ENCODE measurements at places on chromosomes 13 and 19. TPM values are rescaled to one million over a fixed set of nuclear protein-coding genes. Genes with fewer than 3 reads are reported as not detected.

DNA sequence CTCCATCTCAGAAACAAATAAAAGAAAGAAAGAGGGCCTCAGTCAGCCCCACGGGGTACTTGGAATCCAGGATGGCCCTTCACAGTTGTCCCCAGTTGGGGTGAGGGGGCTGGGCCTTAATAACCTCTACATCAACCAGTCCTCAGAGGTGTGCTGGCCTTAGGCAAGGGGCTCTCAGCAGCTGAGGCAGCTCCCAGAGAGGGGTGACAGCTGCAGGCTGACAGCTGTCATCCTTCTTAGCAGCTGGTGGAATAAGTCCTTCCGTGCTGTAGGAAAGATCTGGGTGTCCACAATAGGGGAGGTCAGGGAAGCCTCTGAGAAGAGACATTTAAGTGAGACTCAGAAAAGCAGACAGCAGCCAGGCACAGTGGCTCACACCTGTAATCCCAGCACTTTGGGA lies 7.4 kb downstream of the BCAM start:
- H3K27me3 ChIP-seq: no peaks in the 10 kb centered on the region
- H3K27ac ChIP-seq: no peak overlapping the region
- peaks cover 6% of the 10 kb centered on the region for H3K36me3 ChIP-seq
- H3K4me3 ChIP-seq: no peak overlapping the region
- no peak for DNase-seq

LILRA1 gene
- total RNA-seq: not detected

DNA sequence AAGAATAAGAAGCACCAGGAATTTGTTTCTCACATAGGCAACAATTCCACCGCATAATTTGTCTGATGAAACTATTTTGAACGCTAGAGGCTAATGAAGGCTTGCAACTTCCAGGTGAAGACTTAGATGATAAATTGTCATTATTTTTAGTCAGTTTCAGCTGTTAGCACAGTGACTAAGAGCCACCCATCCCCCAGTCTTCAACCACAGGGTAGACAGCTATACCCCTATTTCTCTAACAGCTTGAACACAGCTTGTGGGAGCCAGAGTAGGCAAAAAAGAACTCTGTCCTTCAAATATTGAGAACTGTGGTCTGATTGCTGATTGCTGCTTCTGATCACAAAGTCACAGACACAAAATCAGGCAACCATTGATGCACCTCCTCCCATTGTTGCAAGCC lies 1124.8 kb upstream of the PRR20A start:
- no peaks in the 10 kb centered on the region for H3K4me1 ChIP-seq
- no peak overlapping the region for H3K4me3 ChIP-seq
- DNase-seq: no peak
- no peak overlapping the region for H3K27ac ChIP-seq
- H3K36me3 ChIP-seq: no peaks in the 10 kb centered on the region
- no peaks in the 10 kb centered on the region for H3K27me3 ChIP-seq

- peaks cover 5% of the 10 kb centered on the region for H3K4me1 ChIP-seq
- H3K27me3 ChIP-seq: peaks cover 5% of the 10 kb centered on the region
- H3K36me3 ChIP-seq: no peaks in the 10 kb centered on the region
- no peak for DNase-seq
Observed at GRCh38 chr19:42105368-42105767, 26.9 kb downstream of the POU2F2 start.

DNA sequence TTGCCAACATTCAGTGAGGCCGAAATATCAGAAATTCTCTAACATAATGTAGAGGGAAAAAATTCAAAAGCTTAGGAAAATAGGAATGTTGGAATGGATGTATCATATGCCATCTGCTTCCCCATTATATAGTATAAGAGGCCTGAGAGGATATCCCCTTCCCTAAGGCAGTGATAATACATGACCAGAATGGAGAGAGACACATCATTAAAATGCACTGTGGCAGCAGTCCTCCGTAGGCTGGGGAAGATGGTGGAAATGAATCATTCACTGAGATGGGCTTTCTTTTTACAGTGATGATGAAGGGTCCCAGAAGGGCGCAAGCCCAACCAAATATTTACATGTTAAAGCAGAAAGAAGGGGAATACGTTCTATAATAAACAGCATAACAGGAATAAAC lies 799.1 kb upstream of the SPRY2 start:
- DNase-seq: no peak
- no peak overlapping the region for H3K4me3 ChIP-seq
- no peaks in the 10 kb centered on the region for H3K27me3 ChIP-seq

BICRA gene
- total RNA-seq: 17.1 TPM

GRCh38 chr19:32498648-32499200 lies 82.3 kb upstream of the PDCD5 start:
- H3K27me3 ChIP-seq: peaks cover 2% of the 10 kb centered on the region
- H3K27ac ChIP-seq: no peak overlapping the region
- H3K4me1 ChIP-seq: no peaks in the 10 kb centered on the region
- no peak overlapping the region for H3K4me3 ChIP-seq
- H3K36me3 ChIP-seq: no peaks in the 10 kb centered on the region
- DNase-seq: no peak

DNA sequence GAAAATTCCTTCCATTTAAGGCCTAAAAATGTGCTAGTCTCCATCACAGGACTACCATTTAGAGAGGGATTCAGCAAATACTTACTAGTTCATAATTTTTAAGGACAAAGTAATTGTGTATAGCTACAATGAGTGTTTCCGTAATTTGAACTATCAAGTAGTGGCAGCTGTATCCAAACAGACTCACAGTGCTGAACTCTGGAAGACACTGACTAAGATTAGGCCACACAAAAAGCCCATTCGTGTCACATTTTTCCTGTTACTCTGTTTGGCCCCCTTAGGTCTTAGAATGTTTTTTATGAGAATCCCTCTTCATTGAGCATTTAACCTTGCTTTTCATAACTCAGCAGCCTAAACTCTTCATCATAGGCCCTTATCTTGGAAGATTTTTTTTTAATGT lies 731.2 kb upstream of the PCDH9 start:
- H3K27me3 ChIP-seq: no peaks in the 10 kb centered on the region
- no peak for DNase-seq
- H3K4me1 ChIP-seq: no peaks in the 10 kb centered on the region
- no peak overlapping the region for H3K4me3 ChIP-seq
- H3K36me3 ChIP-seq: no peaks in the 10 kb centered on the region

DNA sequence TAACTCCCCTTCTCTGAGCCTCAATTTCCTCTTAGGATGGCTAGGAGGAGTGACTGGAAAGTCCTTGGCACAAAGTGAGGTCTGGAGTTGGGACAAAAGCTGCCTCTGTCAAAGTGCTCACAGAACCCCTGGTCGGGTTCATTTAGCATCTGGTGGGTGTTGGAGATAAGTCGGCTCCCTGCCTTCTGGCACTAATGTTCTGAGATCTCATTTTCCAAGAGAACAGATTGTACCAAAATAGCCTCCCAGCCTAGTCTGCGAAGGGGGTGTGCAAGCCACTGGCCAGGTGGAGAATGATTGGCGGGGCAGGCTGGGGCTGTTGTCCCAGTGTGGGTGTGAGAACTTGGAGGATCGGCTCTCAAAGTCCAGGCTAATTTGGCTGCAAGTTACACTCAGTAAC lies 20.7 kb upstream of the NWD1 start:
- DNase-seq: no peak
- H3K27me3 ChIP-seq: peaks cover 13% of the 10 kb centered on the region
- no peaks in the 10 kb centered on the region for H3K36me3 ChIP-seq
- no peak overlapping the region for H3K27ac ChIP-seq

DNA sequence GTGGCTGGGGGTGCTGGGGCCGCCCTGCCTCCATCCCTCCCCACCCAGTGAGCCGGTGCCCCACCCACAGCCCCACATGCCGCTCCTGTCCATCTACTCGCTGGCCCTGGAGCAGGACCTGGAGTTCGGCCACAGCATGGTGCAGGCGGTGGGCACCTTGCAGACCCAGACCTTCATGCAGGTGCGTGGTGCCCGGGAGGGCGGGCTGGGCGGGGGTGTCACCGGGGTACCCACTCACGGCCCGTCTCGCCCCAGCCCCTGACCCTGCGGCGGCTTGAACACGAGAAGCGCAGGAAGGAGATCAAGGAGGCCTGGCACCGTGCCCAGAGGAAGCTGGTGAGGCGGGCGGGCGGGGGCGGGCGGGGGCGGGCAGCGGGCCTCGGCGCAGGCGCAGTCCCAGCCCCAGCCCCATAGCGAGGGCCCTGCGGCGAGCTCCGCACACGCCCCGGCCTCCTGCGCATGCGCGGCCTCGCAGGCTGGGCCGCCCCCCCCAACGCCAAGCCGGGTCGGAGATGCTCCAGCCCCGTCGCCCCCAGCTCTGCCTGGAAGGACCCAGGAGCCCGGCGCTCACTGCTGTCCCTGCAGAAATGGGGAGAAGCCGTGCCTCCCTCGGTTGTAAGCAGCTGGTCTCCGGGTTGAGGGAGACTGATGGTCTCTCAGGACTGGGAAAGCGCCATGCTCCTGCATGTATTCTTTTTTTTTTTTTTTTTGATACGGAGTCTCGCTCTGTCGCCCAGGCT lies 7.7 kb downstream of the ARHGAP45 start:
- H3K4me1 ChIP-seq: peaks cover 5% of the 10 kb centered on the region
- no peak for DNase-seq
- H3K4me3 ChIP-seq: no peak overlapping the region

PDCD2L gene
- total RNA-seq: 11.1 TPM

GZMM gene
- not detected for total RNA-seq

DNA sequence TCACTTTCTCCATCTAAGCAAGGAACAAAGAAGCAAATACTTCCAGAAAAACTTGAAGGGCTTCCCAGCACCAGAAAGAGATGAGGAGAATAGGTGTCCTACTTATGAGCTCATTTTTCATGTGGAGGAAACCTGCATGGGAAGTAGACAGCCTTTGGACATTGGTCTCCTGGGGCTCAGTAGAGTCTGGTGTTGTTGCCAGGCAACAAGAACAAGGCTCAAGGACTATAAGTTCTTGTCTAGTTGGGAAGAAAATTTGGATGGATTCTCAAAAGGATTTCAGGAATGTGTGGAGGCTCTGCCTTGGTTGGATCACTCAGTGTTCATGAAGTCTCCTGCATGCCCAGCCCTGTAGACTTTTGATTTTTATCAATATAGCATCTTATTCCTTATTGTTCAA lies 84.5 kb downstream of the MBNL2 start:
- peak overlapping the region; percentile 86 for H3K27ac ChIP-seq
- peaks cover 58% of the 10 kb centered on the region for H3K4me1 ChIP-seq
- no peaks in the 10 kb centered on the region for H3K27me3 ChIP-seq
- peak overlapping the region; percentile 8 for H3K4me3 ChIP-seq
- peaks cover 9% of the 10 kb centered on the region for H3K36me3 ChIP-seq
- no peak for DNase-seq

DNA sequence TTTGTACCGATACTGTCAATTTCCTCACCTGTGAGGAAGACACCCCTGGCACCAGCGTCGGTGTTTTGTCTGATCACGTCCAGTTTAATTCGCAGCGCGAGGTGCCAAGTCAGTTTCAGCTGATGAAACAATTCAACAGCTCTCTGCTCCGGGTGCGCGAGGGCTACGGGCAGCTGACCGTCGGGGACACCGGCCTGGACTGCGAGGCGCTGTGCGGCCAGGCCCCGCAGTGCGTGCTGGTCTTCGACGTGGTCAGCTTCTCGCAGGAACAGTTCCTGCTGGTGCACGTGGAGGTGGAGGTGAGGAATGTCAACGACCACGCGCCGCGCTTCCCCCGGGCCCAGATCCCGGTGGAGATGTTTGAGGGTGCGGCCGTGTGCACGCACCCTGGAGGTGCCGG lies 171.5 kb downstream of the OLFM4 start:
- H3K27ac ChIP-seq: no peak overlapping the region
- DNase-seq: no peak
- H3K27me3 ChIP-seq: no peaks in the 10 kb centered on the region
- no peaks in the 10 kb centered on the region for H3K36me3 ChIP-seq
- no peak overlapping the region for H3K4me3 ChIP-seq

DNA sequence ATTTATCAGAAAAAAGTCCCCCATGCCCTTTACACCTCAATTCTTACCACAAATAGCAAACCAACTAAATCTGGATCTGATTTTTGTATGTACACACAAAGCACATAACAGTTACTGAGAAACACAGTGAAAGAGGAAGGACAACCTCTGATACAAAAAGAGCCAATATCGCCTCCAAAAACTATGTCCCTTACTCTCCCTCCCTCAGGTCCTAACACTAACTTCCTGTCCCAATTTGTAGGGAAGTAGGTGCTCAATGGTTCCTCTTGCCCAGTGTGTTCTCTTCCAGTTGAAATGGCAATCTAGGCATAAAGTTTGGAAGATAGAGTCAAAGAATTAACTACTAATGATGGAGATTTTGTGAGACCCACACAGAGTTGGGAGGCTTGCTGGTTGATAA lies 15.8 kb upstream of the FPR3 start:
- H3K27me3 ChIP-seq: peaks cover 21% of the 10 kb centered on the region
- peaks cover 2% of the 10 kb centered on the region for H3K4me1 ChIP-seq
- no peaks in the 10 kb centered on the region for H3K36me3 ChIP-seq

SSC5D gene
- total RNA-seq: 22.1 TPM

GRCh38 chr13:49254007-49254406 lies 6.3 kb downstream of the CDADC1 start:
- H3K4me1 ChIP-seq: peaks cover 32% of the 10 kb centered on the region
- no peak overlapping the region for H3K4me3 ChIP-seq
- DNase-seq: no peak

ZNF841 gene
- total RNA-seq: 24.9 TPM

EBI3 gene
- 1.0 TPM for total RNA-seq

CILP2 gene
- 0.63 TPM for total RNA-seq

DNA sequence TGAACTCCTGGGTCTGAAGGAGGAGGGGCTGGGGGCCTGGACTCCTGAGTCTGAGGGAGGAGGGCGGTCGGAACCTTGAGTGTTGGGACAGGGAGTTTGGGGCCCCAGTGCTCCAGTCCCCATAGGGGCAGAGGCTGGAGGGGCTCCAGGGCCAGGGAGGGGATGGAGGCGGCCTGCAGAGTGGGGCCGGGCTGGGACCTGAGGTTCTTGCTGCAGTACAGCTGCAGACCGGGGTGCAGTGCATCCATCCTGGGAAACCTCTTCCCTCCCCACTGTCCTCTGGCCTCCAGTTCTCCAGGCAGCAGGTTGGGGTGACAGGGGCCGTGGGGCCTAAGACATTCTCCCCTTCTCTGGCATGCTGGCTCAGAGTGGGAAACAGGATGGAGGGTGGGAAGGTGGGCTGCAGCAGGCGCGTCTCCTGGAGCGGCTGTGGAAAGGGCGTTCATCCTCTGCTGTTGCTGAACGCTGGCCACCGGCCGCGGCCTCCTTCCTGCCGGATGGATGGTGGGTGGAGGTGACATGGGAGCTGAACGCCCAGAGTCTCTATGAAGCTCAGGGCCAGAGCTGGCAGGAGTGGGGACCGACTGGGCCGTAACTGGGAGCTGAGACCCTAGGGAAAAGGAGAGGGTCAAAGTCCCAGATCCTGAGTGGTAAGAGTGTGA lies 1.6 kb downstream of the BRSK1 start:
- H3K4me1 ChIP-seq: peaks cover 16% of the 10 kb centered on the region
- DNase-seq: no peak
- no peaks in the 10 kb centered on the region for H3K36me3 ChIP-seq
- peak overlapping the region; percentile 72 for H3K4me3 ChIP-seq
- no peaks in the 10 kb centered on the region for H3K27me3 ChIP-seq
- H3K27ac ChIP-seq: peak overlapping the region; percentile 73

LIG4 gene
- total RNA-seq: 10.9 TPM

DNA sequence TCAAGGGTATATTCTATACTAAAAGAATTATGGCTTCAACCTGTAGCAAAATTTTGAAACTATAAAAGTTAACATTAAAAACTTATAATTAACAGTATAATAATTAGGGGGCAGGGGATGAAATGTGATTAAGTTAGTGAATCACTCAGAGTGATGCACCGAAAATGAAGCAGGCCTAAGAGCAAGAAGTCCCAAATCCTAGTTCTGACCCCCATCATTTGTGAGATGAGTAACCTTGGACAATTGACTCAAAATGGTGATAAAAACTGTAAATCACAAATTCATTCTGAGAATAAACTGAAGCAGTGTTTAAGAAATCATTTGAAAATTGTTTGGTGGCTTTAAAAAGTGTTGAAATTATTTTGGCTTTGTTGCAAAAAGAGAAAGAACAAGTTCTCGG lies 56.8 kb downstream of the KLF12 start:
- peaks cover 40% of the 10 kb centered on the region for H3K4me1 ChIP-seq
- no peaks in the 10 kb centered on the region for H3K27me3 ChIP-seq
- H3K4me3 ChIP-seq: no peak overlapping the region
- peaks cover 4% of the 10 kb centered on the region for H3K36me3 ChIP-seq

Measured in osteocyte (in vitro differentiated cells).